ENCODE measurements at places on chromosomes 7 and 10.

DNA sequence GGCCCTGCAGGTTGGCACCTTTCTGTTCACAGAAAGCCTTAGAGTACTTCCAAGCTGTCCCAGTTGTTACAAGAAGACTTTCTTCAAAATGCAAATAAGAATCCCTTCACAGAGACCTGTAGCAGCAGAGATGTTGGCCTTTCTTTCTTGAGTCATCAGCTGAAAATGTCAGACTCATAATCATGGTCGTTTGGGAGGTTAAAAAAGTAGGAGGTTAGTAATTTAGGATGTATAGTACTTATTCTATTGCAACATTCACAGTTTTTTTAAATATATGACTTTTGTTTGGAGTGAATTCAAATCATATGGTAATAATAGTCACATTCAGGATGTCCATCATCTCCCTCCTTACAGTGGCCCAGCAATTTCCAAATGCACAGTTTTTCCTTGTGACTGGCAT lies 223.9 kb upstream of the GLI3 start:
- DNase-seq = no peak

GRCh38 chr7:143288836-143289235 lies 685 bp downstream of the CASP2 start:
- DNase-seq = no peak

GRCh38 chr10:36388166-36388565 lies 737.2 kb upstream of the ANKRD30A start:
- DNase-seq = no peak

- no peak for DNase-seq
Measured at GRCh38 chr7:47100817-47101435, 481.0 kb downstream of the TNS3 start.

- no peak for DNase-seq
Measured at GRCh38 chr10:126448091-126448490, 59.8 kb upstream of the ADAM12 start.

DNA sequence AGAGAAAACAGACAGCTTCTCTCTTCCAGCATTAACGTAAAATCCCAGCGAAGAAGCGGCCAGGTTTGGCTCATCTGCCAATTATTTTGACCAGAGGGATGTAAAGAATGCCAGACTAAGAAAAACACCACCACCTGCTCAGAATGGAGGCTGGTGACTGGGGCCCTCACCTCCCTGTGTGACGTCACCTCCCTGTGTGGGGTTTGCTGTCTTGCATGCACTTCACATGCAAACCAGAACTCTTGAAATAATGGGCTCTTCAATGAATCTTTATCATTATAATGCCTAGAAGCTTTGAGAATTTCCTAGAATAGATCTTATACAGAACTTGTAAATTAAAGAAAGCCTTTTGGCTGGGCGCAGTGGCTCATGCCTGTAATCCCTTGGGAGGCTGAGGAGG lies 101.8 kb upstream of the WAC start:
- DNase-seq = no peak
